ENCODE measurements at places on chromosomes 2 and 18. TPM values are rescaled to one million over a fixed set of nuclear protein-coding genes. Genes with fewer than 3 reads are reported as not detected.

DNA sequence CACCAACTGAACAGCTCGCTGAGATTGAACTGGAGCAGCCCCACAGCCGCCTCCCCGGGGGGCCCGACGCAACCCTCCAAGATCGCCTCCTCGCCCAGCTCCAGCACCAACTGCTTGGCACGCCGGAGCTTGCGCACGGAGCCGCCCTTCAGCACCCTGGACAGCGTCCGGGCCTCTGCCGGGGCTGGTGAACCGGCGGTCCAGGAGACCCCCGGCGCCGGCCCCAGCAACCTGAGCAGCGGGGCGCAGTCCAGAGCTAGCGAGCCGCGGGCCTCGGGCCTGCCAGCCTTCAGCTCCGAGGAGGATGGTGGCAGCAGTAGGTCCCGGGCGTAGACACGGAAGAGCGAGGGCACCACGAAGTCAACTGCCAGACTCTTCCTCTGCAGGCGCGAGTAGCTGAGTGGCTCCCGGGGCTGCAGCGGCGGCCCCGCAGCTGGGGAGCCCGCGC, 1.2 kb downstream of the ALK start:
- peaks cover 11% of the 10 kb centered on the region for H3K4me1 ChIP-seq
- no peak overlapping the region for H3K4me3 ChIP-seq
- no peak overlapping the region for H3K27ac ChIP-seq

- H3K4me3 ChIP-seq = no peak overlapping the region
- no peaks in the 10 kb centered on the region for H3K4me1 ChIP-seq
- no peak for DNase-seq
- H3K36me3 ChIP-seq = no peaks in the 10 kb centered on the region
- no peak overlapping the region for H3K27ac ChIP-seq
- peaks cover 2% of the 10 kb centered on the region for H3K27me3 ChIP-seq
Observed at GRCh38 chr18:32422201-32422600, 48.5 kb downstream of the GAREM1 start.

- H3K27me3 ChIP-seq = no peaks in the 10 kb centered on the region
- H3K4me1 ChIP-seq = peaks cover 25% of the 10 kb centered on the region
Observed at GRCh38 chr2:112812318-112813267, 24.0 kb downstream of the IL1B start.

CROCC2 gene
- total RNA-seq = not detected

BCL2L11 gene
- total RNA-seq = 18.2 TPM

GRCh38 chr18:60180671-60181070, 191.9 kb downstream of the MC4R start:
- no peak for DNase-seq
- no peak overlapping the region for H3K4me3 ChIP-seq

DNA sequence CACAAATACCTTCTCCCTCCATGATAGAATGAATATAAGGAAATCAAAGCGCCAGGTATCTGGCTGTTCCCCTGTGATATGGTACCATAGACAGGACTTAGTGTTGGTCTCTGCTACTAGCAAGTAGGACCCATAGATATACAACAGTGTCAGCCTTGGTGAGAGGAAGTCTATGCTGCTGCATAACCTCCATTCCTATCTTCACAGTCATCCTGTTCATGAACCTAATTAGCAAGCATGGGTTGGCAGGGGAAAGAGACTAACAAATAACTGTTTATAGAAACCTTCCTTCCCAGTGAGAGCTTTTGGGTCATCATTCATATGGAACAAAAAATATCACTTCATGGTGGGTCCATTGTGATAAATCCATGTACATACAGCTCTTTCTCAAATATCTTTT, 188.9 kb upstream of the FAM98A start:
- DNase-seq = no peak
- H3K36me3 ChIP-seq = no peaks in the 10 kb centered on the region
- H3K4me1 ChIP-seq = no peaks in the 10 kb centered on the region
- no peak overlapping the region for H3K4me3 ChIP-seq
- H3K27me3 ChIP-seq = peaks cover 3% of the 10 kb centered on the region
- H3K27ac ChIP-seq = no peak overlapping the region

ADGRF3 gene
- 3.1 TPM for total RNA-seq

All from activated CD4-positive, alpha-beta T cell treated with anti-CD3 and anti-CD28 coated beads for 36 hours (primary cell).